Astrocyte (in vitro differentiated cells and primary cell): ENCODE measurements at places on chromosomes 16 and 17. TPM values are rescaled to one million over a fixed set of nuclear protein-coding genes. Genes with fewer than 3 reads are reported as not detected.

Gene CDH3
- 13.2 and 14.1 TPM in 2 replicates for total RNA-seq

- no peaks in the 10 kb centered on the region for H3K36me3 ChIP-seq
- no peak overlapping the region for H3K4me3 ChIP-seq
- no peak for DNase-seq
- H3K4me1 ChIP-seq = no peaks in the 10 kb centered on the region
- H3K27ac ChIP-seq = no peak overlapping the region
Observed at GRCh38 chr17:61532826-61533225, 58.2 kb downstream of the NACA2 start.

DNA sequence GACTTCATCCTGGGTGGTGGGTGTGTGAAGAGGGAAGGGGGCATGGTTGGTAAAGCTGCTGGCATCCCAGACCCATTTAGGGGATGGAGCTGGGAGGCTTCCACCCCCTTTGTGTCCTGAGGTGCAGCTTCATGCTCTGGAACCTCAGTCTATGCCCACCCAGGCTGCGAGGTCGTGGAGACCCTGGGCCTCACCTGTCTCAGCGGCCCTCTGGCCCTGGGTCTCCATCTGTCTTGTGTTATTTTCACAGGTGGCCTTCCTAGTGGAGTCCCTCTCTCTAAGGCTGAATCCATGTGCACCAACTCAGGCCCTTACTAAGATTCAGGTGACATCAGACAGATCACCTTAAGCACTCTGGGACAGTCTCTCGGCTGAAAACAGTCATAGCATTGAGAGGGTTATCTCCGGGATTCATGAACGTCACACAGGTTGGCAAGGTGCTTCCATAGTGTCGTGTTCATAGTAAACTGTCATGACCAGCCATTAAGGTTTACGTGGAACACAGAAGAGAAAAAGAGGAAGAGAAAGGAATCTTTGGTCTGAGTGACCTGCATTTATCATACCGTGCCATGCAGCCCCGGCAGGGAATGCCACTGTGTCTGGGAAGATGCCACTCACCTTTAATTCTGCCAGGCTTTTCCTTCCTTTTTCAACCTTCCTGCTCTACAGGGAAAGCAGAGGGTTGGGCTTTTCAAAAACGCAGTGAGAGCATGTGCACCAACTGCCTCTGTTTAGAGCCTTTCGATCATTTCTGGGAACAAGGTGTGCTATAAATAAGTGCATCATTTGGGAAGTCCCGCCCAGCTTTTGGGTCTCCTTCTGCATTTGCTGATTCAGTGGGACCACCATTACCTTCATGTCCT lies 4.5 kb upstream of the FOXL1 start:
- H3K4me3 ChIP-seq = no peak overlapping the region
- H3K36me3 ChIP-seq = peaks cover 12% of the 10 kb centered on the region
- H3K27ac ChIP-seq = peak overlapping the region; percentile 94
- H3K4me1 ChIP-seq = peaks cover 62% of the 10 kb centered on the region
- H3K27me3 ChIP-seq = no peaks in the 10 kb centered on the region
- no peak for DNase-seq

DNA sequence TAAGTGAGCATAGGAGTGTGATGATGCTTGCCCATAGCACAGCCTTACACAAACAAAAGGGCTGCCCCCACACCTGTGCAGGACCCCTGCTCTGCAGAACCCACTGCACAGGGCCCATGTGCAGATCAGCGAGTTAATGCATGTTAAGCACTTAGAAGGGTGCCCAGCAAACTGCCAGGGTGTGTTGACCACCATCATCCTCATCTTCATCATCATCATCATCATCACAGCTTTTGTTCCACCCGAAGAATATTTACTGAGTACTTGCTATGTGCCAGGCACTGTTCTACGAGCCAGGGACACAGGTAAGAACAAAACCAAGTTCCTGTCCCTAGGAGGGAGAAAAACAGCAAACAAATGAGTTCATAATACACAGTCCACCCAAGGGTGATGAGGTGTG lies 11.9 kb downstream of the WFDC1 start:
- peaks cover 30% of the 10 kb centered on the region for H3K27me3 ChIP-seq
- H3K27ac ChIP-seq = no peak overlapping the region
- no peaks in the 10 kb centered on the region for H3K36me3 ChIP-seq
- H3K4me1 ChIP-seq = no peaks in the 10 kb centered on the region

- DNase-seq = no peak
- H3K4me3 ChIP-seq = no peak overlapping the region
- no peaks in the 10 kb centered on the region for H3K36me3 ChIP-seq
- no peaks in the 10 kb centered on the region for H3K27me3 ChIP-seq
- no peaks in the 10 kb centered on the region for H3K4me1 ChIP-seq
Observed at GRCh38 chr16:74153773-74154172, 142.8 kb upstream of the PSMD7 start.
